A172 (cell line): ENCODE measurements at places on chromosomes 7 and 10.

DNA sequence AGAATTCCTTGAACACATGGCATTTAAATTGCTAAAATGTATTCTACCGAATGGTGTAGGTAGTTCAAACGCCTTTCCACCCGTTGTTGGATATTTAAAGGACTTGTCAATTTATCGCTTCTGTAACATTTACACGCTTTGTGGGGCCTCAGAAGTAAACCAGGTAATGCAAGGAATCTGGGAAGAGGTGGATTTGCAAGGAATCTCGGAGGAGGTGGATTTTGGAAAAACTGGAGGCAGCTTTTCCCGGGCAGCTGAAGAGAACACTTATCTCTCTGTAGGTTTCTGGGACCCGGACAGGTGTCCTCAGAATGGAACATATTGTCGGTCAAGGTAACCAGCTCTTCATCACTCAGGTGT, 592 bp upstream of the MAPK8 start:
- DNase-seq = no peak

DNA sequence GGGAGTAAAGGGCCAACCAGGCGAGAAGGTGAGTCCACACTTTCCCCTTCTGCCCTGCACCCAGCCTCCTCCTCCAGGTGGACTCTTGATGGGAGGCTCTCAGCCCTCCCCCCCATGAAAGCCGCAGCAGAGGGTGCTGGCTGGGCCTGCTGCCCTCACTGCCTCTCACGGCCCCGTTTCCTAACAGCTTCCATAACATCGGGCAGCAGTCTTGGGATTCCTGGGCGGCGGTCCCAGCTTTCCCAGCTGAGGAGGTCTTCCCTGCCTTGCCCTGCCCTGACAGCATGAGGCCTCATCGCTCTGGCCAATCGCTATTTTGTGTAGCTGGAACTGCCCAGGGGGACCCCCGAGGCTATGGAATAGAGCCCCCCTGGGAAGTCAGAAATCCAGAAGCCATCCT, 76.3 kb downstream of the COL13A1 start:
- no peak for DNase-seq

DNA sequence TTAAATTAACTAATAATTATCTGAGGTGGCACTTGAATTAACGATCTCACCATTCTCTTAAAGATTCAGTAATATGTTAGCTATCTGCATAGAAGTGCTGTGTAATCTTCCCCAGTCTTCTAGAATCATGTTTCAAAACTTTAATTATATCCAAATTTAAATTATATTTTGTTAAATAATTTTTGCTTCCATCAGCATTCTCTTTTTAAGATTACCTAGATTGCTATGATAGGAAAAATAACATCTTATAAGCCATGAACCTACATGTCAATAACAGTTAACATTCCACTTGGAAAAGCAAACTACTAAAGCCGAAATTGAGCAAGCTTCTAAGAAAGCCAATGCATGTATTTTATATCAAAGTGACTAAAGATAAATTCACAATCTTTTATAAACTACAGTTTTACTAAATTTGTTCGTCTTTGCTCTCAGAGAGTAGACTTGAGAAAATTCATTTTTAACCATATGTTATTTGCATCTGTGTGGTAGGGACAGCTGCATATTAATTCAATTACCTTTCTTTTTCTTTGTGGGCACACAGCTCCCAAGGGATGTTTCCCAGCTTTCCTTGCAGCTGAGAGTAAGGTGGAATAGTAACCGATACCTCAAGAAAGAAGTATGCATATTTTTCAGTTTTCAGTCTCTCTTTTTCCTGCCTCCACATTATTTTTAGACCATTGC, 105.4 kb upstream of the ABCB5 start:
- no peak for DNase-seq

DNA sequence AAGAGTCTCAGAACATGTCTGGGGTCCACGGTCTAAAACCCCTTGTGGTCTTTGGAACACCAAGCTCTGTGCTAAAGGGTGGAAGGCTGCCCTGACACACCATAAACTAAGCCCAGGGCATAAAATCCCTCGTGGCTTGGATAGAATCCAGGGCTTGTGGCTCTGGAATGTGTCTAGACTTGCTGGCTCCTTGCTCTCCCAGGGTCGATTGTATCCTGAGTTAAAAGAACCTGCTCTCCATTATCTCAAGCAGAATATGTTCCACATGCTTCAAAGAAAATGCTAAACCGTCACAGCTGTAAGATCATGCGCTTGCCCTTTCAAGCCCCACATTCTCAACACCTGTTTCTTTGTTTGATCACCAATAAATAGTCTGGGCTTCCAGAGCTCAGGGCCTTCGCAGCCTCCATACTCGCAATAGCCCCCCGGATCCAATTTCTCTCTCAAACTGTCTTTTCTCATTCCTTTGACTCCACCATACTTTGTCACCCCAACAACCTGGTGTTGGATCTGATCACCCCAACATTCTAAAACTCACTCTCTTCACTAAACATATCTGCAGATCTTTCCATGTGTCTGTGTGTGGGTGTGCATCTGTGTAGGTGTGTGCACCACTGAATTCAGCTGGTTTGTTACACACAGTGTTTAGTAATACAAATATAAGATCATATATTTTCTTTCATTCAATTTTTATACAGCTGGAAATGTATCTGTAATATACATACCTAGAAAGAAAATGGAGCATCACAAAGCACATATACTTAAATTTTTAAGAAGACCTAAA, 238.5 kb downstream of the ZMYND11 start:
- DNase-seq = peak; percentile 76

GRCh38 chr10:49136525-49136924, 2.7 kb upstream of the FAM170B start:
- DNase-seq = no peak

GRCh38 chr10:93917064-93917391, 23.2 kb downstream of the SLC35G1 start:
- no peak for DNase-seq

GRCh38 chr7:129950191-129950932, 2.4 kb downstream of the UBE2H start:
- DNase-seq = no peak

DNA sequence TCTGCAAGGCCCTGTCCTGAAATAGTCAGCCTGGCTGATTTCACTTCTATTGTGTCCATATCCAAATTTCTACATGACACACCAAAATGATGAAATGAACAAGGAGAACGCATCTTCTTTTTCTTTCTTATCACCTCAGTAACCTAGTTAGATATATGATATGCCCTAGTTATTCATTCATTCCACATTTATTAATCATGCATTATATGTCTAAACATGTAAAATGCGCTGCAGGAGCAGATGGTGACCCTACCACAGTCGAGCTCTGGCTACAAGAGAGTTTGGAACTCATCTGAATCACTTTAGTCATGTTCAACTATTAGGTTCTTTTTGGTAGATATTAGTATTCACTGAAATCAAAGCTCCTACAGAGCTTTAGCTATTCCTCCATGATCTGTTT, 31.8 kb upstream of the VPS41 start:
- no peak for DNase-seq

- DNase-seq = no peak
Measured at GRCh38 chr10:117899181-117899683, 147.5 kb downstream of the RAB11FIP2 start.

- no peak for DNase-seq
Measured at GRCh38 chr10:97074256-97075145, 111.3 kb downstream of the SLIT1 start.

DNA sequence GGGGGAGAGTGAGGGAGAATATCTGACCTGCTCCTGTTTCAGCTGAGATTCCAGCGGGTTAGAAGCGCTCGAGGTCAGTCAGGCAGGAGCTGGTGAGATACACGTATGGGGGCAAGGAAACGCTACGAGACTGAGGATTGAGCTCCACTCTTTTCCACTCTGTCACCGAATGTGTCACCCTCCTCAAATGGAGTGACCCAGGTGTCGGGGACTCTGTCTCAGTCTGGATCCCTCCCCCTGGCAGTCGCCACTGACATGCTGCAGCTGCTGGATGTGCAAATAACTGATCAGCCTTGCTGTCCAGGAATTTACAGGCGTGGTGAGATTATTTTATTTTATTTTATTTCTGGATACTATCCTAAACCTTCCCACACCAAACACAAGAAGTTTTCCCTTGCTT, 100.9 kb upstream of the DPP6 start:
- DNase-seq = no peak

DNA sequence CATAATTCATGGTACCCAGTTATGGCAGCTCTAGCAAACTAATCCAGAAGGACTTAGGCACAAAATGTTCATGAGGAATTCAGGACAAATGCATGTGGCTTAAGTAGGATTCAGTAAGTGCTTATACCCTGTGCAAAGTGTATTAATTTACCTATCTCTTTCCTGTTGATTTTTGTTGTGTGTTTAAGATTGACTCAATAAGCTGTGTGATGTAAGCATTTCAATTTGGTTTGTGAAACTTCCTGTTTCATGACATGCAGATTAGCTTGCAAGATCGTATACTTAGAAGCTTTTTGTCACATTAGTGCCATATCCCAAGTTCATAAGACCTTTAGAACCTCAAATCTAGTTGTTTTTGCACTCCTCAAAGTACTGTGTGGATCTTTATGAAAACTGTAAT, 416.7 kb downstream of the ARL4A start:
- no peak for DNase-seq

DNA sequence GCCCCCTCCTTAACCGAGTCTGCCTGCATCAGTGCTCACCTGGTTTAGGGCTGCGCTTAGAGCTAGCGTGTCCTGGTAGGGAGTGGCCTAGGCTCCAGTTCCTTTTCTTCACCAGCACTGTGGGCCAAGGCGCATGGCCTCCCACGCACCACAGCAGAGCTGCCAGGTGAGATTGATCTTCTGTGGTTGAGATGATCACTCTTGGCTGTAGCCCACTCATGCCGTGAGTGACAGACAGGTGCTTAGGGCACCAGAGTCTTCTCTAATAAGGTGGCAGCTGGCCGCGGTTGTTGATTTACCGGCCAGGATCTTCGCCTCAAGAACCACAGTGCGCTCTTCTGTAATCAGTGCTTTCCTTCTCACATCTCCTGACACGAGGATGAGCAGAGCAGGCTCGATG, 157.2 kb upstream of the INSYN2A start:
- no peak for DNase-seq

GRCh38 chr7:132337450-132338080, 238.7 kb downstream of the PLXNA4 start:
- DNase-seq = no peak

- DNase-seq = no peak
Measured at GRCh38 chr10:5184987-5185775, at the start of gene AKR1C8. Gene AKR1C8, minus strand, starts transcription at chr10:5185150. Its CDS starts 46 bp downstream, at chr10:5185104.

- DNase-seq = peak; percentile 80
Measured at GRCh38 chr7:47100817-47101435, 481.0 kb downstream of the TNS3 start.

DNA sequence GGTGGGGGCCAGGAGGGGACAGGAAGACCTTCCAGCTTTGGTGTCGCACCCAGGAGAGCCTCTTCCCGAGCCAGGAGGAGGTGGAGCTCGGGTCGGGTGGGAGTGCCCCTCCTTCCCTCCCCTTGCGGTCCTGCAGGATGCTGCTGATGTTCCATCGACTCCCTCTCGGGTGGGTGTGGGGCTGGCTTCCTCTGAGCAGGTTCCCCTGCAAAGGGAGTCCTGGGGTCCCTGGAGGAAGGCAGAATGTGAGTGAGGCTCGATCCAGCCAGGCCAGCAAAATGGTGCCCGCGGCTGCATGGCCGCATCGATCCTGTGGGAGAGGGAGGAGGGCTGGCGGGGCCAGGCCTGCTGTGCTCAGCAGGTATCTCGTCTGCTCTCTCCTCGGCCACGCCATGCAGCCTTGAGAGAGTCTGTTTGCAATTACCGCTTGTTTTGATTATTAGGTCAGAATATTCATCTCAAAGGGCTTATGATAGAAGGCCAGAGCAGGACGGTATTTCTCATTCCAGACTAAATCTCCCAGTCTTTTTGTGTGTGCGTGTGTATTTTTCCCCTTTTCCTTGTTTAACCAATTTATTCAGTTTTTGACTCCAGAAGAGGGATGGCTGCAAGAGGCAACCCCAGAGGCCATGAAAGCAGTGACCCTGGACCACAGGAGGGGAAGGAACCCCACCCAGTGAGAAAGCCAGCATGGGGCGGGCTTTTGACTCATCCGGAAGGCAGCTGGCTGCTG, 137.3 kb upstream of the ZMIZ1 start:
- peak; percentile 92 for DNase-seq
